ENCODE measurements at places on chromosomes 2 and 18.

DNA sequence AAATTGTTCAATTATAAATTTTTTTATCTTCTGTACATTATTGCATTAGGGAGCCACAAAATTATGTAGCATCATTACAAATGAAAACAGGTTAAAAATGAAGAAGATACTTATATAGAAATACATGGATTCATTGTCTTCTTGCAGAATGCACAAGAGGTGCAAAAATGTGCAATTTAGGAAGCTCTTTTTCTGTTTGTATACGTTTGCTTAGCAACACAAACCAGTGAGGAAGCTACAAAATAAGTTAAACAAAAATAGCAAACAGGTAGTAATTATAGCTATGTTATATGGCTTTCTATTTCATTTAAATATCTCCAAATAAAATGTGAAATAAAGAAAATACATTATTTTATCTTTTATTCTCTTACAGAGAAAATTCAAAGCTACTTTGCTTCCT lies 177.6 kb upstream of the SESTD1 start:
- DNase-seq, result no peak

- DNase-seq, result no peak
Observed at GRCh38 chr2:10109311-10109710, 13.2 kb upstream of the RRM2 start.

DNA sequence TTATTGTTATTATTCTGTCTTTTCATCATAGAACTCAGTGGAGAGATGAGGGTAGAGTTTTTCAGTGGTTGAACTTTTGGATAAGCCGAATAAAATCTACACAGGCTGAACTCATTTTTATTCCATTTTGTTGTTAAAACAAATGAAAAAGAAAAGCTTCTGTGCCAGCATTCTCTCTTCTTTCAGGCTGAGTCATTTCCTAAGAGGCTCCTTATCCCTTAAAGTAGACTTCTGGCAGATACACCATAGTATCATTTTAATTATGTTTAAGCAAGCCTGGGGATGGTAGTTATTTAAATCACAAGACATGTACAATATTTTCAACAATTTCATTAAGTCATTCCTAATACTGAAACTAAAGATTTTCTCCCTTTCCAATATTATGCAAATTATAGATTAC lies 1364.0 kb upstream of the NRXN1 start:
- DNase-seq, result no peak

DNA sequence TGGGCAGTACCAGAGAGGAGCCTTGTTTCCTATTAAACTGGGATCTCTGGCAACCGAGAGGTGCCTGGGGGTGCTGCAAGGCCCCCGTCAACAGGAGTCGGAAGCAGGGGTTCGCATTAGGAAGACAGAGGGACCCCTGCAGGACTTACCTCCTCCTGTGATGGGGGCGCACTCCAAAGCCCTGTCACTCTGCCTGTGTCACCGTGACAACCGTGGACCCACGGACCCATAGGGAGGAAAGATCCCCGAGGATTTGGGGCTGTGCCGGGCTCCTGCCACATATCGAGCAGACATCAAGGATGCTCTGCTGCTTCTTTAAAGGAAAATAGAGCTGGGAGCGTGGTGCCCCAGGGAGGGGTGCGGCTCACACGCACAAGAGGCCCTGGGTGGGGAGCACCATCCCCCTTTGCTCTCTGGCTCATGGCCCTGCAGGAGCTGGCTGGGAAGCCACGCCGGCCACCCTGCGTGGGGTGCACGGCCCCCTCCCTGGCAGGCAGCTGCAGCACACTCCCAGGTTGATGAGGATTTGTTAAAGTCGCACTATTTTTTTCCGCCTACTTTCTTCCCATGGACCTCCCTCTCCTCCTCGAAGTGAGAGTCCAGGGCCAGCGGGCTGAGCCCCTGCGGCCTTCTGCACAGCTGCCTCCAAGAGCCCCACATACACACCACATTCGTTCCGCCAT lies 167.5 kb downstream of the TWIST2 start:
- DNase-seq, result no peak

GRCh38 chr2:38037757-38038621 lies 38.0 kb downstream of the CYP1B1 start:
- no peak for DNase-seq

DNA sequence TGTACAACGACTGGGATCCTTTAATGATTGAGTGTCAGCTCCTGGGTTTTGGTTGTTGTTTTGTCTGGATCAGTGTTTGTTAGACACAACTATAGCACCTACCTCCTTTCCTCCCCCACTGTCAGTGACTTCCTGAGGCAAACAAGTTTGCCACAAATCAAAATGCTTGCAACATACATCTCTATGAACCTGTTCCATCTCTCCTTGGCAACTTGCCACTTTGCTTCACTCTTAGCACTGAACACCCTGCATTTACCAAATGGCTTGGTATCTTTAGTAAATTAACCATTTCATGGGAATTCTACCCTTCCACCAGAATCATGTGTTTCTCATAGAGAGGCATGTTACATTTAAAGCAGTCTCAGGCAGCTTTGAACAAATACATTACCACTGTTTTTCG lies 301.1 kb upstream of the TANK start:
- DNase-seq, result no peak

- no peak for DNase-seq
Observed at GRCh38 chr2:225501022-225501421, 101.5 kb downstream of the NYAP2 start.

- DNase-seq, result no peak
Observed at GRCh38 chr2:215487002-215487372, 51.1 kb upstream of the FN1 start.

Measured in stimulated activated CD4-positive, alpha-beta T cell treated with anti-CD3 and anti-CD28 coated beads, Interleukin-1b, Interleukin-23, amount 100 ng/mL, for 24 hours (primary cell).